Cardiac septum (tissue), 1 donor: ENCODE measurements at places on chromosomes 3 and 15.

DNA sequence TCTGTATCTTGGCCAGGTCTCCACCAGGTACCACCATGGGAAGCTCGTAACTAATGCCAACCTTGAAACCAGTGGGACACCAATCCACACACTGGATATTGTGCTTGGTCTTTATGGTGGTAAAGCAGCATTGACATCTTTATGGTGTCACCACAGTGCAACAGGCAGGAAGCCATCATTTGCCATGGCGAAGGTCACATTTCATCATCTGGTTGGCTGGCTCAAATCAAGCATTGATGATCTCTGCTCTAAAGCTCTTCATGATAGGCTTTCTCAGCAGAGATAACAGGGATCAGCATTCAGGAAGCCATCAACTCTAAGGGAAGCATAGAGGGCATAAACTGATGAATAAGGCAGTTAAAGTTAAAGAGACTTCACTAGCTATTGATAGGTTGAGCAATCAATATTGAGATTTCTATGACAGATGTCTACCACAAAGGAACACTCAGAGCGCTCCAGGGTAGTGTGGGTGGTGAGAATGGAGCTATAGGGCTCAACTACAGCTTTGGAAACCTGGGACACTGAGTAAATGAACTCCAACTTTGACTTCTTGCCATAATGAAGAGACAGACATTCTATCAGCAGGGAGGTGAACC, 54.1 kb upstream of the ACTC1 start:
- DNase-seq, result no peak

- DNase-seq, result no peak
Observed at GRCh38 chr3:150300852-150301517, 107.1 kb upstream of the TSC22D2 start.

GRCh38 chr15:73389971-73390544, 21.3 kb upstream of the HCN4 start:
- DNase-seq, result no peak

DNA sequence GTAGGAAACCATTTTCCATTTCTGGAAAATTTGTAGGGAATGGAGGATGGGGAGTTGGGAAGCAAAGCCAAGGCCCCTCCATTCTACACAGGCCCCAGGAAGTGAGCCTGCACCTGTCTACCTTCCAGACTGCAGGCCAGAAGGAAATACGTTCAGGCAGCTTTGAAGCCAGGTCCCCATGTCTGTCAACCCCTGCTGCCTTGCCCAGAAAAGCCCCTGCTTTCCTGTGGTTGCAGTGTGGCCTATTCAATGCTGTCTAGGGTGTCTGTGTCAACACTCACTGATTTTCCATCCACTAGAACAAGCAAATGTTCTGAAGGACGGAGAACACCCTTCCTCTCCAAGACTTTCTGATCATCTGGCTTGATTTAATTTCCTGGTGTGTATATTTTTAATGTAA, 281.9 kb downstream of the TLE3 start:
- no peak for DNase-seq

GRCh38 chr3:148066802-148067201, 630.9 kb upstream of the AGTR1 start:
- DNase-seq, result no peak

DNA sequence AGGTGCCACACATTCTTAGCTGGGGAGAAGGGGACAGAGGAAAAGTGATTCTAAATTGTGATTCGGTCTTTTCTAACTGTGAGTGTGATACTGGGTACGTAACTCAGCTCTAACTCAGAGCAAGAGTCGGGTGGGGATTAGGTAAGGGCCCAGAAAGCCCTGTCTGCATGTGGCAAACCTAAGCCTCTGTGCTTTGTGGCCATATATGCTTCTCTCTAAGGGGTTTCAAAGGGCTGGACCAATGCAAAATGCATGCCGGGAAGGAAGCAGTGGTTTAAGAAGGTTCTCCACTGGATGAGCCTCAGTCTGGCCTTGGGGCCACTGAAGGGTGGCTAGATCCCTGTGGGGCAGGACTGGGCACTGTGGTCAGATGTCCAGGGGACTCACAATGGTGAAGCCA, 275.8 kb downstream of the PLCL2 start:
- no peak for DNase-seq

GRCh38 chr15:78767331-78767951, 43.8 kb downstream of the ADAMTS7 start:
- DNase-seq, result peak; percentile 57

DNA sequence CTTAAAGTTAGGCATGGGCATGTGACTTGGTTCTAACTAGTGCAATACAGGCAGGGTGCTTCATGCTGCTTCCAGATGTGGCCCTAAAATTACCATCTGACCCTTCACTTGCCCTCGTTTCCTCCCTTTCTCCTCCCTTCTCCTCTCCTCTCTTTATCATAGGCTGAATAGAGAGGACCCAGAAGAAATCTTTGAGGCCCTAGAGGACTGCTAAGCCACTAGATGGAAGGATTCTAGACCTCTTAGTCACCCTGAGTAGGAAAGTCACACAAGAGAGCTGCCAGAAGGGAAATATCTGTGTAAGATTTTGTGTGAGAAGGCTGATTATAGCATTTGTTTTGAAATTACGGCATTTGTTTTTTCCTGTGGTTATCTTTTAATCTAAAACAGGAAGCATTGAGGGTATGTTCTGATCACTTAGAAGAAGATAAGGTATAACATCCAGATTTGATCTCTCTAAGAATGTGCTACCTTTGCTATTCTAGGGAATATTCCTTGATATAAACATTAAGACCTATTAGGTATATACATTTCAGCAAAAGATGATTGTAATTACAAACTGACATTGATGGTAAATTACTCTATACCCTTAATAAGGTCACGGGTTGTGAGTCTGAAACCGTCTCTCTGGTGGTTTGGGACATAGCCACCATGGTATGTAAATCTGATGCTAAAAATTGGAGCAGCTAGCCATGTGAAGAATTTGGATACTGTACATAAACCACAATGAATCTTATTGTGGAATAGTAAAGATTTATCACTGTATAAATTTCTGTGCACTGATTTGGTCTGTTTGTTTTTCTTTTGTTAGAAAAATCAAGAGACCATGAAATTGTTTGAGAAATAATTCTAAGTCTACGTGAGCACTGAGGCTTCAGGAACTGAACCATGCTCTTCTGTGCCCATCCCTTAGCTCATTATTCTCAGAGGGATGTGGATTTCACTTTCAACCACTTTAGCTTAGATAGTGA, 84.1 kb downstream of the TP63 start:
- no peak for DNase-seq

DNA sequence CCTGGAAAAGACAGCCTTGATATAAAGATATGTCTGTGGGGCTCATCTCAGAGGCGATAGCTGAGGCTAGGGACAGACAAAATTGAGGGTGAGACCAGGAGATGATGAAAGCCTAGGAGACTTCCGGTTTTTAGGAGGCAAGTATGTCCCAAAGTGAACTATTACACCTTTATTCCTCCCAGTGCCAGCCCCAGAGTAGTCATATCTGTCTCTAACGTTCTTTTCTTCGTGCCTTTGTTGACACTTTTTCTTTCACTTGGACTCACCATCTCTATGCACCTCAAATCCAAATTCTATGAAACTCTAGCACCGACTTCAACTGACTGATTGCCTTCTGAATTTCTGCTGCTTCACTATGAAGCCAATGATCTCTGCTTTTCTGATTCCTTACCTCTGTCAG, 93.8 kb upstream of the RASGRP1 start:
- DNase-seq, result no peak
